ENCODE measurements at places on chromosomes 16 and 17.

GRCh38 chr16:75044800-75045361 is 46.1 kb downstream of the ZNRF1 start:
- peak; percentile 12 for DNase-seq

- DNase-seq, result no peak
Observed at GRCh38 chr16:57837305-57838125, 35.2 kb upstream of the KIFC3 start.

- DNase-seq, result no peak
Observed at GRCh38 chr16:23052221-23052620, 97.0 kb downstream of the USP31 start.

GRCh38 chr17:61411261-61412142 is 11.9 kb downstream of the TBX2 start:
- no peak for DNase-seq

DNA sequence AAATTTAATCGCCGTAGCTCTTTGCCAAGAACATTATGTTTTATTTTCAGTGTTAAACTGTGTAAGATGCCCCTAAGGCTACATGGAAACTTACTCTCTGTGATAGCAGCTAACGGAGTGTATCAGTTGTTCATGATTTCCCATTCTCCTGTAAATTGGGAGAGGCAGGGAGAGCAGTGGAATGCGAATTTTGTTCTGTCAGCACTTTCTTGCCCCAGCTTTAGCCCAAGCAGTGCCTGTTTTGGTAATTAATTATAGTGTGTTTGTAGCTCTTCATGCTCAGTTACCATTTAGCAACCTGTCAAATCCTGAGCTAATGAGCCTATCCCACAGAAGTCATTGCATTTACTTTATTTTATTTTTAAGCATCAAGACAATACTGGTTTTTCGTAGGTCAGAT is 475.1 kb upstream of the RBFOX1 start:
- no peak for DNase-seq

DNA sequence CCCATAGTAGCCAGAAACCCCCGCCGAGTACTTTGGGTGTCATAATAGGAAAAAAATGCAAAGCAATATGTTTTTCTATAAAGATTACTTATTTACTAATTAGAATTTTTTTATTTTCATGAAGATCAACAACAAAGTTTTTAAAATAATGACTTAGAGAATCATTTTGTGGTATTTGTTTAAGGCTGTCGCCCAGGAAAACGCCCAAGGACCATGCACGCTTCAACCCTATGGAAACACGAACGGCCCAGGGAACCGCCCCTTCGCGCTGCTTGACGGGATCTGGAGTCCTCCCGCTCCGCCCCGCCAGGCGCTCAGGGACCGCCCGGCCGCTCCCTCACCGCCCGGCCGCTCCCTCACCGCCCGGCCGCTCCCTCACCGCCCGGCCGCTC is 408 bp upstream of the KPNA2 start:
- peak; percentile 99 for DNase-seq
